ENCODE measurements at places on chromosomes 16 and 17.
A peak's percentile ranks its signal among the peaks of the same experiment; 100 is the strongest.

GRCh38 chr17:34567691-34568465 is 11.5 kb upstream of the TMEM132E start:
- no peak for DNase-seq

- no peak for DNase-seq
These were observed 40.2 kb upstream of the PLCG2 start for GRCh38 chr16:81738783-81739496.

DNA sequence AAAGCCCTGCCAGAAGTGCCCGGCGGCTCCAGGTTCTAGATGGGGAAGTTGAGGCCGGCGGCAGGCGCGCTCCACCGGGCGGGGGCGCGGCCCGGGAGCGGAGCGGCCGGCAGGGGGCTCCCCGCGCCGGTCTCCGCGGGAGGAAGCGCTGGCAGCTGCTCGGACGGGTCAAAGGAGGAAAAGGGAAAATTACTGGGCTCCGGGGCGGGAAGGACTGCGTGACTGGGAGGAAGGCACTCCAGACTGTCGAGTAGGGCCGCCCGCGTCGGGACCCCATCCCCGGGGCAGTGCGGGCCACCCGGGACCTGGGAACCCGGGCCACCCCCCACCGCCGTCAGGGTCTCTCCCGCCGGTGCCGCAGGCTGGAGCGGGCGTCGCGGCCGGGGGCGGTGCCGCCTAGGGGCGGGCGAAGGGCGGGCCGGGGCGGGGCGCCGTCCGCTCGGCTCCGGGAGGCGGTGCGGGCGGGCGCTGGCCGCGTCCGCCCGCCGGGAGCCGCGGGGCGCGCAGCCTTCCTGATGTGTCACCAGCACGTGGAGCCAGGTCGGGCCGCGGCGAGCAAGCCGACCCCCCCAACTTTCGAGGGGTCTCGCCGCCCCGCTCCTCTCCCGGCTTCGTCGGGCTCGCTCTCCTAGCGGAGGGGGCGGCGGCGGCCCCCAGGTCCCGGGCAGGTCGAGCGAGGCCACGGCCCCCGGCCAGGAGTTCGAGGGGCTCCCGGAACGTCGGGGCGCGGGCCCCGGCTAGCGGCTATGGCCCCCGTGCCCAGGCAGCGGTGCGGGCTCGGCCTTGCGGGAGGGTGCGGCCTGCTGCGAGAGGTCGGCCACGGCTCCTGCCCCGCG is 167.5 kb downstream of the RAB11FIP4 start:
- DNase-seq: peak; percentile 90

DNA sequence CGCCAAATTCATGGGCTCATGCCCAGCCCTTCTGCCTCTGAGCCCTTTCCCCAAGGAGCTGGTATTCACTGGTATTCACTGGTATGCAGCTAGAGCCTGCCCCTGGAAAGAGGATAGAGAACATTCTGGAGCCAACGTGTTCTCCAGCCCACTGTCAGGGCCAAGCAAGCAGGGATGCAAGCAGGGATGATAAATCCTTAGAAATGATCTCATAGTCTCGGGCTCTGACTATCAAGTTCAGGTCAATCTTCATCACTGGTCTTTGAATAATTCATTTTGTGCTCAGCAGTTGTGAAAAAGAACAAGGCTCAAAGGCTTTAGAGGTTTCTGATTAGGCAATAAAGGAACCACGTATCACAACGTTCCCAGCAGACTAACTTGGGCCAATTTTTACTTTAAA is 57.3 kb downstream of the CACNG5 start:
- DNase-seq: peak; percentile 52

GRCh38 chr16:87681981-87682570 is 79.8 kb downstream of the JPH3 start:
- peak; percentile 32 for DNase-seq

DNA sequence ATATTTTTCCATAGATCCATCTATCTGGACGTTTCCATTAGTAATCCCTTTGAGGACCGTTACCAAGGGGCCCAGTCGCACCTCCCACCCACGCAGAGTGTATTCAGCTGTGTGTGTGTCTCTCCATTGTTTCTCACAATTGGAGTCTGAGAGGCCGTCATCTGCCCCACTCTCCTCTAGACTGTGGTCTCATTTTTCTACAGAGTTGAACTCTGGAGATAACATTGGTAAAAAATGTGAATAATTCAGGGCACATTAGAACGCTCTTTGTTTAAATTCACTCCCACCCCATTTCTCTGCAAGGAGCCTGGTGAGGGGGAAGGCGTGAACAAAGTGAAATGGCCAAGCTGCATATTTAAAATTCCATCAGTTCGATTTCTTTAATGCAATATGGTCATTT is 333.1 kb upstream of the MAF start:
- peak; percentile 29 for DNase-seq

DNA sequence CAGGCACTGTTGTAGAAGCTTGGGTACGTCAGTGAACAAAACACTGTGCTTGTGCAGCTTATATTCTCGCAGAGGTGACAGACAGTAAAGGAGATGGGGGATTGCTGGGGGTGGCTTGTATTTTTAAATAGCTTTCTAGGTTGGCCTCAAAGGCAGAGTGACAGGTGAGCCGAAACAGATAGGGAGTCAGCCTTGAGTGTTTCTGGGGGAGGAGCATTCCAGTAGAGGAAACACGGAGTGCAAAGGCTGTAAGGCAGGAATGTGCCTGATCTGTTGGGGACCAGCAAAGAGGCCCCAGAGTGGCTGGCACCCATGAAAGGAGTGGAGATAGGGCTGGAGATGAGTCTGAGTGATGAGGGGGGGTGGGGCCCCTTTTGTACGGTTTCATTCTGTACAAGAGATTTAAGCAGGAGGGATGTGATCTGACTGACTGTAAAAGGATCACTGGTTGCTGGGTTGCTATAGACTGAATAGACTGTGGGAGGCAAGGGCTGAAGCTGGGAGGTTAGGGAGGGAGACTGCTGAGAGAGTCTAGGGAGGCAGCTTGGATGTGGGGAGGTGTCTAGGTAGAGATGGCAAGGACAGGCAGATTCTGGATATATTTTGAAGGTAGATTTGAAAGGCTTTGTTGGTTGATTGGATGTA is 15.2 kb downstream of the NUP93 start:
- no peak for DNase-seq

DNA sequence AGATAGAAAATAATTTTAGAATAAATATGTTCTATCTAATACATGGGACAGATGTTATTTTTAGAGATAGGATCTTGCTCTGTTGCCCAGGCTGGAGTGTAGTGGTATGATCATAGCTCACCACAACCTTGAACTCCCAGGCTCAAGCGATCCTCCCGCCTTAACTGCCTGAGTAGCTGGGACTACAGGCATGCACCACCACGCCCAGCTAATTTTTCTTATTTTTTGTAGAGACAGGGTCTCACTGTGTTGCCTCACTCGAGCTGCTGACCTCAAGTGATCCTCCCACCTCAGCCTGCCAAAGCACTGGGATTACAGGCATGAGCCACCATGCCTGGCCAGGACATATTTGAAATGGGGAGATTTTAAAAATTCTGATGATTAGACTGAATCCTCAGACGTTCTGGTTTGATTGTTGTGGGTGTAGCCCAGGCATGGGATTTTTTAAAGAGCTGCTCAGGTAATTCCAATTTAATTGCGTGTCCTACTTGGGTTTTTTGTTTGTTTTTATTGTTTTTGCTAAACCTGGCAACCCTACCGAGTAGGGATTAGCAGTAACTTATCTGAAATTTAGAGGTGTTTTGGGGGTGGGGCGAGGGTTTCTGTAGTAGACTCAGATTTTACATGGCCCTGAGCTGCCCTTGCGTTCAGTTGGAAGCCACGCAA is 142.9 kb downstream of the RAB11FIP4 start:
- DNase-seq: peak; percentile 33

- no peak for DNase-seq
These were observed 18.3 kb upstream of the TMEM92 start for GRCh38 chr17:50255766-50256635.

DNA sequence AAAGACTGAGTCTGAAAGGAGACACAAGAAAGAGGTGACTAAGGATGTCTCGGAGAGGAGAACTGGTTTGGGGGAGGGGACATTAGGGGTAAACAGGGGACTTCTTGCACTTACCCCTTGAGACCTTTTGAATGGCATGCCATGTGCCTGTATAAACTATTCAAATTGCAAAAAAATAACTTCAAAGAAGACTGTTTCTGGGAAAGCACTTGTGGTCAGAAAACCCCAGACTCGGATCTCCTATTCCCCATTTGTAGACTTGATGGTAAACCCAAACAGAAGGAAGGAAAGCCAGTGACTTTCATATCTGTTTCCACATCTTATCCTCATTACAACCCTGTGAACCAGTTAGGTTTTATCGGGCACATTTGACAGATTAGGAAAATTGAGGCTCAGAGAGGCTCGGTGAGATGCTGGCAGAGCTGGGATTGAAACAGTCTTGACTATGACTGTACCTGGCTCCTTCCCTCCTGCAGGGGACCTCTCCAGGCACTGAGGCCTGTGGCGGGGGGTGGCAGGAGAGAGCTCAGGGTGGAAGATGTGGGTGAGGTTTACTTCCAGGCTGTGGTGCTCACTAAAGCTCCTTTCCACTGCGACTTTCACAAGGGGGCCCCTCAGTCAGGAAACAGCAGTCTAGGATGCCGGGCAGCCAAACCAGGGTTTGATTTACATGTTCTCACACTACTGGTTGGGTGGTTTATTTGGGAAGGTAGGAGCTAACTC is 30.5 kb upstream of the PLCG2 start:
- DNase-seq: no peak

DNA sequence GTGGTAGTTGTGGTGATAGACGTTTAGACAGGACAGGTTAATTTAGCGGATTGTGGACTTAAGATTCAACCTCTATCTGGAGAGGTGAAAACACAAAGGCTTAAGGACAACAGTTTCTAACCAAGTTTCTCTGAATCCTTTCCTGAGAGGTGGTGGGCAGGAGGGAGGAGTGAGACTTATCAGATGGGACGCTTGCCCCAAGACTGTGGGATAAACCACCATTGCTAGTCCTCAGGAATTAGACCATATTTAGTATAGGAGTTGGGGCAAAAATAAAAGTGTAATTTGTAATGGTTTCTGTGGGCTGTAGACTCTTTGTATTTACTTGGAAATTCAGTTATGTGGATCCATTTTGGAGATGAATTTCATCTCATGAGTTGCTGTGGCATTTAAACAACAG is 6.6 kb downstream of the PDP2 start:
- DNase-seq: peak; percentile 82

DNA sequence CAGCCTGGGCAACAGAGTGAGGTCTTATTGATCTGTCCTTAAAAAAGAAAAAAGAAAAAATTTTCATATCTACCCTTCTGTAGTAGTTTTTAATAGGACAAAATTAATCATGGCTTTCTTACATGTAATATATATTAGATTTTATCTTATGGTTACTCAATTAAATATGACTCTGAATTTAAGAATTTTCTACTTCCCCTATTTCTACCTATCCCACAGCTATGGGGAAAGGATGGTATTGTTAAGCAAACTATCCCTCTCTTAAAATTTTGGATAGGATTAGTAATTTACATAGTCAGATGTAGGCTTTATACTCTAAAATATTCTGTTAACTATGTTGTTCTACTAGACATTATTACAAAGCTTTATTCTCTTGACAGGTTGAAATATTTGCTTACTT is 62.5 kb downstream of the NQO1 start:
- no peak for DNase-seq

GRCh38 chr17:4940555-4941318 is 669 bp downstream of the RNF167 start:
- no peak for DNase-seq

- DNase-seq: no peak
These were observed 121.7 kb downstream of the HIC1 start for GRCh38 chr17:2176499-2177169.

DNA sequence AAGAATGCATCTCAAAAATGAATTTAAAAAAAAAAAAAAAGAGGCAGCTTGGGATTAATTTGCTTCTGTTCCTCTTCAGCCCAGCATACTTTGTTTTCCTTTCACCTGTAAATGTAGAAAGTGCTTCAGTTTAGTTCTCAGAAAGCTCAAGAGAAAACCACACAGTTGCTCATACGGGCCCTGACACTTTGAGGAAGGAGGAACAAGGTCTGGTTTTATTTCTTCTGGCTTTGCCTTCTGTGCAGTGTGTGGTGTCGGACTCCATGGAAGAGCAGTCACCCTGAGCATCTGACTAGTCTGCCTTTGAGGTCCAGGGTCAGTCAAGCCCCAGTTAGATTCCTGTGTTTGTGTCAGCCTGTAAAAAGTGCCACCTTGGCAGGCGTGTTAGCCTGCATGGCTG is 27.6 kb downstream of the NMT1 start:
- no peak for DNase-seq

Measured in astrocyte of the hippocampus (primary cell).